ENCODE measurements at places on chromosomes 12 and 14. TPM values are rescaled to one million over a fixed set of nuclear protein-coding genes. Genes with fewer than 3 reads are reported as not detected.
A peak's percentile ranks its signal among the peaks of the same experiment; 100 is the strongest.

DNA sequence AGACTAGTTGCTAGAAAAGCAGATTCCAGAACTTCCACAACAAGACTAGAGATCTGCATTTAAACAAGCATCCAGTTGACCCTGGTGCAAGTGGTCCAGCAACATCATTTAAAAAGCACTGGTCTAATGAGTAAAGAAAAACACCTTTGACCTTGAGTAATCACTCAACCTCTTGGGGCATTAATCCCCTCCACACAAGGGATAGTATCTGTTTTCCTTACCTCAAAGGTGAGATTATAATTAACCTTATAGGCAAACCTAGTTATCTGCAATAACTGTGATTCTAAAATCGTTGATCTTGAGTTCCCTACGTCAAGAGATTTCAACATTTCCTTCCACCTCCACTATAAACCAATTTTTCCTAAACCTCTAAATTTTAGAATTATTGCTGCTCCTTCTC is 1.1 kb downstream of the KDM5A start:
- peak overlapping the region; percentile 94 for H3K27ac ChIP-seq
- H3K4me3 ChIP-seq, result peak overlapping the region; percentile 88
- H3K4me1 ChIP-seq, result peaks cover 4% of the 10 kb centered on the region
- no peaks in the 10 kb centered on the region for H3K36me3 ChIP-seq
- DNase-seq, result no peak
- H3K27me3 ChIP-seq, result no peaks in the 10 kb centered on the region

GRCh38 chr12:106747973-106748436 is 26.5 kb upstream of the RIC8B start:
- no peak overlapping the region for H3K27ac ChIP-seq
- no peaks in the 10 kb centered on the region for H3K27me3 ChIP-seq
- H3K36me3 ChIP-seq, result no peaks in the 10 kb centered on the region
- H3K4me3 ChIP-seq, result no peak overlapping the region
- no peak for DNase-seq
- H3K4me1 ChIP-seq, result no peaks in the 10 kb centered on the region

Gene DTX3
- total RNA-seq, result 35.1 TPM

GRCh38 chr14:35378425-35379233 is 25.9 kb downstream of the NFKBIA start:
- no peak overlapping the region for H3K4me3 ChIP-seq
- no peak for DNase-seq
- H3K27ac ChIP-seq, result no peak overlapping the region
- H3K27me3 ChIP-seq, result no peaks in the 10 kb centered on the region
- H3K4me1 ChIP-seq, result no peaks in the 10 kb centered on the region

DNA sequence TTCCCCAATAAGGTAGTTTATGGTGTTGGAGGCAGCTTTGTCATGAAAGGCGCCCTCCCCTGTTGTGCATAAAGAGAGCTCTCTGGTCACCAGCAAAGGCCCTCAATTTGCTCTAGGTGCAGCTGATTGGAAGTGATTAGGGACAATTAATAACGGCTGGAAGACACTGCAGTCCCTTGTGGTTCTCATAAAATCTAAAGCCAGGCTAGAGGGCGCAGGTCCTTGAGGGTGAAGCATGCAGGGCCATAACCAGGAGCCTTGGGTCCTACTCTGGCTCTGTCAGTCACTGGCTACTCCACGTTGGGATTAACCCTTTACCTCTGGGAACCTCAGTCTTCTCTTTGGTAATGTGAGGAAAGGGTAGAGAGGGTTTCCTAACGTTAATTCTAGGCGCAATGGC is 1.9 kb downstream of the DAAM1 start:
- peaks cover 4% of the 10 kb centered on the region for H3K4me1 ChIP-seq
- peak overlapping the region; percentile 80 for H3K4me3 ChIP-seq
- H3K27ac ChIP-seq, result peak overlapping the region; percentile 99
- no peaks in the 10 kb centered on the region for H3K36me3 ChIP-seq

Gene PLBD1
- 12.1 TPM for total RNA-seq

DNA sequence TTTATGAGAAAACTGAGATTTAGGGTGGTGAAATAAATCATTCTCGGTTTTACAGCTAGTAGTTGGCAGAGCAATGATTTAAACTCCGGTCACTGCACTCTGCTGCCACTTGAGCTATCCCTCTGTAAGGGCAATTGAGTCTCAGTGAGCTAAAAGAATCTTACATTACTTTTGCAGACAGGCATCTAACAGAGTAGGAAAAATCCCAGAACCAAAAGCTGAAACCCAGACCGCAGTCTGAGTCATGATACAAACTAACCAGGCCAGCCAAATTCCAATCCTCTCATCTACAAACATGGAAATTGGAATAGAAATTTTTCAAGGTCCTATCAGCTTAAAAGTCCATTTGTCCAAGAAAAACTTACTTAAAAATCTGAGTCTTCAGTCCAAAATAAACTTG is 73.7 kb downstream of the ANKS1B start:
- no peaks in the 10 kb centered on the region for H3K36me3 ChIP-seq
- DNase-seq, result no peak
- no peaks in the 10 kb centered on the region for H3K27me3 ChIP-seq
- no peaks in the 10 kb centered on the region for H3K4me1 ChIP-seq
- H3K4me3 ChIP-seq, result no peak overlapping the region

- no peak overlapping the region for H3K27ac ChIP-seq
- no peaks in the 10 kb centered on the region for H3K36me3 ChIP-seq
- no peak overlapping the region for H3K4me3 ChIP-seq
- H3K27me3 ChIP-seq, result no peaks in the 10 kb centered on the region
- DNase-seq, result no peak
Measured at GRCh38 chr12:49930515-49931288, 19.8 kb upstream of the AQP2 start.

GRCh38 chr12:49069507-49070346 is at the start of gene RHEBL1:
Gene RHEBL1 (minus strand): TSS chr12:49069979. CDS start chr12:49069785, 194 bp downstream.
- H3K36me3 ChIP-seq, result no peaks in the 10 kb centered on the region
- H3K27me3 ChIP-seq, result no peaks in the 10 kb centered on the region
- peaks cover 6% of the 10 kb centered on the region for H3K4me1 ChIP-seq

Gene KRT5
- total RNA-seq, result 413 TPM

DNA sequence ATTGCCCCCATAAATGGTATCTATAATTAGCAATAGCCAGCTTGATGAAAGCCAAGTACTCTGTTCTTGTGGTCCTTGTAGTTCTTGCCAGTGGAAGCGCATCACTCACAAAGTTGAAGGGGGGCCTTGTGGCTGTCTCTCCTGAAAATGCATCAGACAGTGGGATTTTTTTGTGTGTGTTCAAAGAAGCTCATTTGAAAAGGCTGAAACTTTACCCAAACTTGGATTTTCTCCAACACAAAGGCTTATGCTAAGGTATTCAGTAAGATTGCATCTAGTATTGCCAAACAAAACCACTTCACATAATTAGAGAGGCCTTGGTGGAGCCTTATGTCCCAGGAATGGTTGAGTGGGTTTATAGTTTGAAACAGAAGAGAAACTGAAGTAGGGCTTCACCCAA is 216.7 kb upstream of the TMTC1 start:
- H3K4me3 ChIP-seq, result no peak overlapping the region
- H3K4me1 ChIP-seq, result no peaks in the 10 kb centered on the region
- H3K27me3 ChIP-seq, result no peaks in the 10 kb centered on the region
- peak overlapping the region; percentile 3 for H3K27ac ChIP-seq
- no peak for DNase-seq
- no peaks in the 10 kb centered on the region for H3K36me3 ChIP-seq

DNA sequence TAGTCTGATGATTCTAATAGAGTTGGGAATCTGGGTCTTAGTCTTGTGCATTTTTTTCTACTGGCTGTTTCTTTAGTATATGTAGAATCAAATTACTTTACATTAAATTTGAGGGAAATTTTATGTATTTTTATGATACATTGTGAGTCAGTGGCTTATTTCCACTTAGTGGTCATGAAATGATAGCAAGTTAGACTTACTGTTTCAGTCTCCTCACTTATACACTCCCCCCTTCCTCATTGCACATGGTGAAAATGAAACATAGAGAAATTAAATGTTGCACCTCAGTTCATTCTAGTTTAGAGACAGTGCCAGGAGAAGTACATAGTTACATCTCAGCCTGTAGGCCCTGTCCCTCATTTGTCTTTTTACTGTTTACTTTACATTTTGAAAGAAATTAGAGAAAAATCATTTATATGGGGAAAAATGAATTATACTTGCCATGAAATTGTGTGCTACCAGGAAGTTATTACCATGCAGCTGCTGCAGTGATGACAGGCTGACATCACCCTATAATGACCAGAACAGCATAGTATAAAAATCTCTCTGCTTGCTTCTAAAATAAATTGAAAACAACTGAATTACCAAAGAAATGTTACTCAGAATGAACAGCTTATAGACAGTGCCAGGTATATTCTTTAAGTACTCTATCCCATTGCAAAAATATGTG is 113.2 kb downstream of the TRMT5 start:
- H3K27me3 ChIP-seq, result no peaks in the 10 kb centered on the region
- no peaks in the 10 kb centered on the region for H3K36me3 ChIP-seq
- no peak overlapping the region for H3K27ac ChIP-seq
- H3K4me3 ChIP-seq, result no peak overlapping the region

Gene HCFC2
- 26.2 TPM for total RNA-seq

GRCh38 chr12:32566663-32567295 is 112.3 kb upstream of the DNM1L start:
- H3K27ac ChIP-seq, result peak overlapping the region; percentile 46
- H3K36me3 ChIP-seq, result no peaks in the 10 kb centered on the region
- H3K4me3 ChIP-seq, result no peak overlapping the region
- DNase-seq, result no peak
- no peaks in the 10 kb centered on the region for H3K27me3 ChIP-seq
- H3K4me1 ChIP-seq, result peaks cover 10% of the 10 kb centered on the region

DNA sequence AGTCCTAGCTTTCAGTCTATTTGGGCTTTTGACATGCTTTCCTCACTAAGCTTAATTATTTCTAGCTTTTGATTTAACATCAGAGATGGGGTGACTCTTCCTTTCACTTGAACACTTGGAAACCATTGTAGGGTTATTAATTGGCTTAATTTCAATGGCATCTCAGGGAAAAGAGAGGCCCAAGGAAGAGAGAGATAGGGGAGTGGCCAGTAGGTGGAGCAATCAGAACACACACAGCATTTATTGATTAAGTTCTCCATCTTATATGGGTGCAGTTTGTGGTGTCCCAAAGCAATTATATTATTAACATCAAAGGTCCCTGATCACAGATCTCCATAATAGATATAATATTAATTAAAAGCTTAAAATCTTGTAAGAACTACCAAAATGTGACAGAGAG is 1466.1 kb upstream of the SEL1L start:
- DNase-seq, result no peak
- H3K4me3 ChIP-seq, result no peak overlapping the region
- no peaks in the 10 kb centered on the region for H3K4me1 ChIP-seq
- H3K36me3 ChIP-seq, result no peaks in the 10 kb centered on the region
- no peaks in the 10 kb centered on the region for H3K27me3 ChIP-seq
- H3K27ac ChIP-seq, result no peak overlapping the region

Gene PLCZ1
- not detected for total RNA-seq

DNA sequence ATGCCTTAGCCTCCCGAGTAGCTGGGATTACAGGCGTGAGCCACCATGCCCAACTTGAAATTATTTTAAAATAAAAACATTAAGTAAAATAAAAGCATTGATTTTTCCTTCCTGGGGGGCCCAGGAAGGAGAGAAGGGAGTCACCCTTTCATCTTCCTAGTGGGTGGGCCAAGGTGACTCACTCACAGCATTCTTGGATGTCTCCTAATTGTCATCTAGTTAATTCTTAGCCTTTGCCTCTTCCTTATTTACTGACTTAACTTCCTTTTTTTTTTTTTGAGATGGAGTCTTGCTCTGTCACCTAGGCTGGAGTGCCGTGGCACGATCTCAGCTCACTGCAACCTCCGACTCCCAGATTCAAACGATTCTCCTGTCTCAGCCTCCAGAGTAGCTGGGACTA is 29.2 kb downstream of the TMEM120B start:
- H3K4me3 ChIP-seq, result no peak overlapping the region
- no peak overlapping the region for H3K27ac ChIP-seq

DNA sequence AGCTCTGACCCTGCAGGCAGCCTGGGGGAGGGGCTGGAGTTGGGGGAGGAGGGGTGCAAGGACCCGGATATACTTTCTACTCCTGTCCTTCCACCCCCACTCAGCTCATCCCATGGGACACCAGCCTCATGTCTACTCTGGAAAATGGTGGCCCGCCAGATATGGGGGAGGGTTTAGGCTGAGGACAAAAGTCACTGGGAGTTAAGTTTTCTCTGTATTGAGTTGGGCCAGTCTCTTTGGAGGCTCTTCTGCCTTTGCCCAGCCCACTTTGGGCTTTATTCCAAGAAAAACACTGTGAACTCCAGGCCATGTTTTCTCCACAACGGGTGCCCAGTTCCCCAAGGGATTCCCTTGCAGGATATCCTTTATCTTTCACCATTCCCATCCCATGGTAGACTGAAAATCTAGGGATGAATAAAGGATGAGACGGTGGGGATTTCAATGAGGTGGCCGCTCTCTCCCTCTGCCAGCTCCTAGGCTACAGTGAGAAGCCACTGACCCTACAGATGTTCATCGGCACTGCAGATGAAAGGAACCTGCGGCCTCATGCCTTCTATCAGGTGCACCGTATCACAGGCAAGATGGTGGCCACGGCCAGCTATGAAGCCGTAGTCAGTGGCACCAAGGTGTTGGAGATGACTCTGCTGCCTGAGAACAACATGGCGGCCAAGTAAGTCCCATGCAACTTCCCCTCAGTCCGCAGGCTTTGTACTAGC is 4.9 kb downstream of the NFATC4 start:
- no peaks in the 10 kb centered on the region for H3K27me3 ChIP-seq
- no peak overlapping the region for H3K4me3 ChIP-seq
- DNase-seq, result no peak
- no peaks in the 10 kb centered on the region for H3K36me3 ChIP-seq

Gene MGP
- 1,381 TPM for total RNA-seq

GRCh38 chr14:101965770-101966722 is 1.7 kb downstream of the DYNC1H1 start:
- no peak for DNase-seq
- peak overlapping the region; percentile 98 for H3K4me3 ChIP-seq
- H3K27ac ChIP-seq, result peak overlapping the region; percentile 98

Gene RDH12
- not detected for total RNA-seq

- no peaks in the 10 kb centered on the region for H3K27me3 ChIP-seq
- no peak overlapping the region for H3K4me3 ChIP-seq
- H3K4me1 ChIP-seq, result no peaks in the 10 kb centered on the region
Measured at GRCh38 chr14:36817071-36817930, 155.6 kb downstream of the PAX9 start.

Gene KRT86
- total RNA-seq, result 2.2 TPM

GRCh38 chr14:65423982-65424381 is 11.5 kb downstream of the FUT8 start:
- H3K36me3 ChIP-seq, result no peaks in the 10 kb centered on the region

DNA sequence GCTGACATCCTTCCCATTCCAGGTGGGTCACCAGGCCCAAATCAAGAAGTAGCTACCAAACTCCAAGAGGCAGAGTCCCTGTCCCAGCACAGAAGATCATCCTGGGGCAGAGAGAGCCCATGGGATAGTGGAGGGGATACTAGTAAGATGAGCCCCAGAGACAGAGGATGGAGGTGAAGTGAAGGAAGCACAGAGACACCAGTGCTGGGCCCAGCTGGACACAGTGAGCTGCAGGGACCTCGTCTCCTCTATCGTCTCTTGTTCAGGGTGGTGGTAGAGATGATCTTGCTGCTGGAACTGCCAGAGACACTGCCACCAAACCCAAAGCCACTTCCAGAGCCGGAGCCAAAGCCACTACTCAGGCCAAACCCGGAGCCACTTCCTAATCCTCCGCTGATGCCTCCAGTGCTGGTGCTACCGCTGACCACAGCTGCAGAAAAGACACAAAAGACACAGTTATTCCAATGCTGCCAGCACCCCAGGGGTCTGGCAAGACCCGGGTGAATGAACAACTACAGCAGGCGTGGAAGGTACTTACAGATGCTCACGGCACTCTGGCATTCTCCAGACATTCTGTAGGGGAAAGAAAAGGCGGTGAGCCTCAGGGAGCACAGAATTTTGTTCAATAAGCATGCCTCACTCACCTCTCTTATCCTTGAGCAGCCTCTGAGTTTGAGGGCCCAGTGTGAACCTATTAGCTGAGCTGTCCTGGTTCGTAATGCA is 6.9 kb downstream of the KRT4 start:
- H3K4me1 ChIP-seq, result no peaks in the 10 kb centered on the region
- peaks cover 8% of the 10 kb centered on the region for H3K27me3 ChIP-seq
- DNase-seq, result no peak
- no peak overlapping the region for H3K4me3 ChIP-seq
- no peak overlapping the region for H3K27ac ChIP-seq
